Stimulated activated CD4-positive, alpha-beta T cell treated with anti-CD3 and anti-CD28 coated beads, Interleukin-2, amount 100 ng/mL, for 48 hours (primary cell): ENCODE measurements at places on chromosomes 13 and 19.

GRCh38 chr13:74622284-74622683 lies 488.1 kb upstream of the KLF12 start:
- no peak for DNase-seq

DNA sequence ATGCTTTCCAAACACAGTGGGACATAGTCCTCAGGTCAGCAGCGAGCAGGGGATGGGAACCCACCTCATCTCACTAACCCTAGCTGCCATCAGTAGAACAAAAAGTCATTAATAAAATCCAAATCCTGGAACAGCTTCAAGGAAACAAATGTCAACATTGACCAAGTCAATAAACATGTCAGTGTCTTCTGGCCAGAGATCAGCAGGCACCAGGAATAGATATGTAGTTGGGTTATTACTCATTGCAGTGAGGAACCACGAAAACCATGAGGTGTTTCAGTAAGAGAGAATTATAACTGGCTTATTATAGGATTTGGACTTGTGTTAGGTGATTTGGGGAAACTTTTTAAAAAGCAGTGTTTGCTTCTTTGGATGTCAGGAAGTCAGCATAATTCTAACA lies 17.1 kb upstream of the CD33 start:
- DNase-seq: no peak

- no peak for DNase-seq
Observed at GRCh38 chr13:42977219-42977659, 14.8 kb downstream of the EPSTI1 start.

DNA sequence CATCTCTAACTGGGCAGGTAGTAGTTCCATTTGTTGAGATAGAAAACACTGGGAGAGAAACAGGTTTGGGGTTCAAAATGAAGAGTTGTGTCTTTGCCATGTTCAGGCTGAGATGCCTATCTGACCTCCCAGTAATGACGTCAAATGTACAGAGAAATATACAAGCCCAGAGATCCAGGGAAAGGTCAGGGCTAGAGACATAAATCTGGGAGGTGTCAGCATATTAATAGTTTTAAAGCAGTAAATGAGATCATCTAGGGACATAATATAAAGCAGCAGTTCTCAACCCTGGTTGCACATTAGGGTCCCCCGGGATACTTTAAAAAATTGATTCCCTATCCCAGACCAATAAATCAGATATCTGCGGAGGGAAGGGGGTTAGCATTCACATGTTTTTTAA lies 501.5 kb downstream of the UQCRFS1 start:
- DNase-seq: no peak

DNA sequence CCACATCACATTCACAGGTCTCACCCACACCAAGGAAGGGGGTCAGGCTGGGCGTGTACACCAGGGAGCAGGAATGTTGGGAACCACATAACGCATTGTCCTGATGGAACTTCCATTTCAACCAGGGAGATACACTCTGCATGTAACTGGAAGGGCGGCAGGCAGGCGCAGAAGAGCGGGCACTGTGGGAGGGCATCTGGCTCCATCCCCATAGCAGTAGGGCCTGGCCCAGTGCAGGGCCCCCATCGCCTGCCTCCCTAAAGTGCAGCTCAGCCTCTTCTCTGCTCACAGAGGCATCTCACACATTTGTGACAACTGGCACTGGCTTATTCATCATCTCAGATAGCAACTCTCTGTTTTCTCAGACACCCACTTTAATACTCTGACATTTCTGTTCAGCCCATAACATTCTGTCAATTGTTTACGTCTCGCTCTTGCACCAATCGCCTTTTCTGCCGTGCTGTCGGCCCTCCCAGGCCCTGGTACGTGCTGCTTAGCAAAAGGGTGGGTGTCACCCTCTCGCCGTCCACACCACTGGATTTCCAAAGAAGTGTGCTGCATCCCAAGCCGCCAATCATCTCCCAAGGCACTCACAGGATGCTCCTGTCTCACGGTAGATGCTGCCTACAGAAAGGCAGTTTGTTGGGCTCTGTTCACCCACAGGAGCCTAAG lies 353.3 kb upstream of the ZNF507 start:
- no peak for DNase-seq

- DNase-seq: peak; percentile 54
Observed at GRCh38 chr19:48190288-48190884, 19.9 kb downstream of the ZSWIM9 start.

- no peak for DNase-seq
Observed at GRCh38 chr13:29887030-29887557, 36.7 kb upstream of the UBL3 start.

DNA sequence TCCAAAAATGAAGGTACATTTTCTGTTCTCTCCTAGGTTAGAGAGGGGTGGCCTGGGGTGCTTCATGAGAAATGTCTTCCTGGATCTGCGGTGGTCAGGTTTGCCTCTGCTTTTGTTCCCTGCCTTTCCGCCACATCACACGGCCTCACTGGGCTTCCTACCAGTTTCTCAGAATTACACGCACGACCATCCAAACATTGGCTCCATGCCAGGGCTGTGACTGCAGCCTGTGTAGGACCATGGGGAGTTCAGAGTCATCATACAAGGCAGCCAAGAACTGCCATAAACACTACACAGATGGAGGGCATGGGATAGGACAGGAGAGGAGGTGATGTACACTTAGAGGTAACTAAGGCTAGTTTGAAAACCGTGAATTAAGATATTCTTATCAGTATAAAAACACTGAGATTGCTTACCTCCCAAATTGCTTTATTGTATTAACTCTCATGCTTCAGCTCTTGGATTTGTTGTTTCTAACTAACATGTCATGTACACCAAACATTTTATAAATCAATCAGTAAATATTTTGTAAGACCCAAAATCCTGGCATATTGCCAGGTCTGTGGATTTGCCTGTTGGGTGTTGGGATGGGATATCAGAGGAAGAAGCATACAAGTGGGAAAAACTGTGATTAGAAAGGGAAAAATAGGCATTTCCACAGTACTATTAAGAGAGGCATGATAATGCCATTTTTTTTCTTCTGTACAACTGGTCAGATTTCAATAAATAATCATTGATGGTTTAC lies 45.2 kb downstream of the CDADC1 start:
- DNase-seq: no peak

- DNase-seq: no peak
Observed at GRCh38 chr13:74114202-74114601, 20.0 kb downstream of the KLF12 start.

DNA sequence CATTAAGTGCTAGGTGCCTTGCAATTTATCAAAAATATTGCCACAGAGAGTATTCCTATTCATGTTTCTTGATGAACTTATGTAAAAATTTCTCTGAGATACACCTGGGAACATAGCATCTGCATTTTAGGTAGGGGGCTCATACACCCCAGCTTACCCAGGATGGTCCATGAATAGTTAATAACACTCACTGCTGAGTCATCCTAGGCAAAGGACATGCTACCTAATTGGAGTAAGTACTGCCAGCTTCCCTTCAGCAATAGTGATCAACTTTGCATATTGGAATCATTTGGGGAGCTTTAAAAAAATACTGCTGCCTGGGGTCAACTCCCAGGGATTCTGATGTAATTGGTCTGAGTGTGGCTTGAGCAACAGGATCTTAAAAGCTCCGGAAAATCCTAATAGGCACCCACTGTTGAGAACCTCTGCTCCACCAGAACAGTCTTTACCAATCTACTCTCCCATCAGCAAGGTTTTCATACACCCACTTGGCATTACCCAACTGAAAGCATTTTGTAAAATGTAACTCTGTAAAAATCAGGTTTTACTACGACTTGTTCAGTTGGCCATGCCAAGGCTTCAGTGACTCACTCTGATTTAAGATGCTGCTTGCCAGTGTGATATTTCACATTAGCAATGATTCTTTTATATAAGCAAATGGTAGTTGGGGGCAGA lies 67.2 kb upstream of the FNDC3A start:
- no peak for DNase-seq

DNA sequence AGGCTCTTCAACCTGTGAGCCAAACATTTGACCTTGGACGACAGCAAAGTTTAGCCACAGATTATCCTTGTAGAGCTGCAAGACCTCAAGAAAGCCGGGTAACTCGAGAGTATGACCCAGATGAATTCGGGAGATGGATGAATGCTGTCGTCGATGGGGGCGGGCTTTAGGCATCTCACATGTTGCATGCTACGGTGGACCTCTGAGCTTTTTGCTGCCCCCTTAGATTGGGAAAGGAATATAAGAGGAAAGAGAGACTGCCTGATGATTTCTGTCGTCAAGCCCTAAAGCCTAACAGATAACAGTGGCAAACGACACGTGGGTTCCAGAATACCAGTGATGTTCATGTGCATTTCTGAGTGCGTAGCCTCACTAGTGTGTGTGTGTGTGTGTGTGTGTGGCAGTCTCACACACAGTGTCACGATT lies 730 bp upstream of the ABCC4 start:
- DNase-seq: no peak

DNA sequence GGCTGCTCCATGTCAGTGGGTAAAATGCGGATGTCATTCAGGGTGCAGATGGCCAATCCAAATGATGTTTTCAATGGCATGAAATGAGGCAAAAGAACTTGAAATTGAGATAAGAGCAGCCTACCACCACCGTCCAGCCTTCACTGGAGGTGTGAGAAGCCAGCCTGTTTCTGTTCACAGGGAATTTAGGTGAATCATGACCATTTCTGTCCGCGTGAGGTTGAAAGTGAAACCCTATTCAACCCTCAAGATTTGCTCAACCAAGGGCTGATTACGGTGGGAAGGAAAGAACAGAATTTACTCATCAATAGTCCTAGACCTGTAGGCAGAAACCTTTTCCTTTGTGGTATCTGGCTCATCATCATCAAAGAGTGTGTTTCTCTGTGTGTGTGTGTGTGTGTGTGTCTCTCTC lies 370.7 kb downstream of the COG6 start:
- DNase-seq: peak; percentile 58

DNA sequence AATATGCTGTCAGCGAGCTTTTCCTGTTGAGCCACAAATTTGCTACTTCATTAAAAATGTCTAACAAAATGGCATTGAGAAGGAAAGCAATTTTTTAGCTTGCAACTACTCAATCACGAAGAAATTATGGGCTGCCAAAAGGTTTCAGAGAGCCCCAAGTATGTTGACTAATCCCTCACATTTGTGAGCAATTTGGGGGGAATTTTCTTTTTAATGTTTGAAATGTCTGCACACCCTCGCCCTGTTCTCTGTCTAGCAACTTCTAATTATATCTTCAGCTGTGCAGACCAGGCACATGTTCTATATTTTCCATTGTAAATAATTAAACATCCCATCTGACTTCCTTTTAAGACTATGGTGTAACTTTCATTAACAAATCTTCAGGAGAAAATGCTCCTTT lies 192.9 kb downstream of the DCT start:
- DNase-seq: no peak

GRCh38 chr13:100129605-100130004 lies 40.7 kb downstream of the PCCA start:
- DNase-seq: no peak

- no peak for DNase-seq
Observed at GRCh38 chr19:57248646-57249045, 8.2 kb downstream of the ZNF805 start.

DNA sequence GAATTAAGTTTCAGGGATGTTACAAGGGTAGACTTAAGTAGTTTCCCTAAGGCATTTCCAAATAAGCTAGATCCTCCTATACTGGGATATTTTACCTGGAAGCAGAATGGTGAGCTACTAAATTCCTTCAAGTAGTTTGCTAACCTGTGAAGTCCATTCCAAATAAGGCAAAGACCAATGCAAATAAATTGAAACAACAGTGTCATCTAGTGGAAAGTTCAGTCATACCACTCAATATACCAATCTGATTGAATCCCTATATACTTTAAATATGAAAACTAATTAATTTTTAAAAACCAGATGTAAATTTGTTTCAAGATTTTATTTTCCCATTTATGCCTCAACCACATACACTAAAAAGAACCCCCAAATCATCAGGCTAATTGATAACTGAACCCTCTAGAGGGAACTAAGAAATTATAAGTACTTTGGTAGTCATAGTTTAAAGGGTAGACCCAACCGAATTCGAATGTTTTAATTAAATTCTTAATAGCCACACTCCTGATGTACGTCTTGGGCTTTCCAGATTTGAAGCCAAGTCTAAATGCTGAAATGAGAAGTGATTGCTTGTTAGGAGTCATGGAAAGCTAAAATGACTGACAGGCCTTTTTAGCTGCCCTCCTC lies 223.7 kb downstream of the TBC1D4 start:
- DNase-seq: no peak

DNA sequence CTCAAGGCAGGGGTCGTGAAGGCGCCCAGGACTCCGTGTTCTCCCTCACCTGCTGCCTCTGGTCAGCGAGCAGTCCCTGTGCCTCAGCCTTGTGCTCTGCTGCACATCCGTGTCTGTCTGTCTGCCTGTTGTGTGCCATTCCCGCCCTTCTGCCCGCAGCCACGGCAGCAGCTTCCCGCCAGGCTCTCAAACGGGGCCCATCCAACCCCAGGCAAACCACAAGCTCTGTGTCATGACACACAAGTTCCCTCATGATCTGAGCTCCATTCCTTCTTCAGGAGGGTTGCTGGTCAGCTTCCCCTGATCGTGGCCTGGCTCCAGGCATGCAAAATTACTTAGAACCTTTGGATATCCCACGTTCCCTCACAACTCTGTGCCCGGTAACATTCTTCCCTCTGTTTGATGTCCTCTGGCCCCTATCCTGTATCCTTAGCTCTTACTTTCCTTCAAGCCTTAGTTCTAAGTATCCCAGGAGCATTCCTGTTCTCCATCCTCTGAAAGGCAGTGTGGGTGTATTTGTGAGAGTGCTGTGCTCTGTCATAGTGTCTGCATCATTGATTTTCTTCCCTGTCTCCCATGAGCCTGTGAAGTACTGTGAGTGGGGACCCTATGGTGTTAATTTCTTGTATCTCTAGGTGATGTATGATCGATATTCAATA lies 3.2 kb downstream of the GPR183 start:
- no peak for DNase-seq

GRCh38 chr13:83622422-83622784 lies 259.9 kb downstream of the SLITRK1 start:
- no peak for DNase-seq
